ENCODE measurements at places on chromosomes 2 and 18.

DNA sequence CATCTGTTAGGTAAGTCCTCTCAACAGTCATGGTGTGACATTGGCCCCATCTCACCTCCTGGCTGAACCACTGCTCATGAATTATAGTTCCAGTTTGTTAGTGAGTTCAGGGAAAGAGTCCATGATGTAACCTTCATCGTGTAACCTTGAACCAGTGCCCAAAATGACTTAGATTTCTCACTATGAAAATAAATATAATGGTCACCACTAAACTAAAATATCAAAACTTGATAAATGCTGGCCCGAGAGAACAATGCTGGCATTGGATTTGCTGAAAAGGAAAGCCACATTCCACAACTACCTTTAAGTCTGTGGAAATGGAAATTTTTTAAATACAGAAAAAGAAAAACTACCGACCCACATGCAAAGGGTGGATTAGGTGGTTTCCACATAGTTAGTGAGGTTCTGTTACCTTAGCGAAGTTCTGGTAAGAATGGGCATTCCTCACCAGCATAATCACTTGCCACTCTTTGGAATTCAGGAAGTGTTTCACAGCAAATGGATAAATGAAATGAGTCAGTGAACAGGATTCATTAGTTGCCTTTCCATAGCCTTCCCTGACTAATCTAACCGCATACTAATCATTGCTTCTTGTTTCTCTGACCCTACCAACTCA lies 133.9 kb upstream of the CTAGE1 start:
- DNase-seq = no peak

- DNase-seq = no peak
Measured at GRCh38 chr2:41735006-41735405, 312.8 kb upstream of the PKDCC start.

GRCh38 chr18:32958746-32959145 lies 185.9 kb upstream of the KLHL14 start:
- no peak for DNase-seq

GRCh38 chr2:218961651-218962570 lies 2.4 kb downstream of the CDK5R2 start:
- peak; percentile 36 for DNase-seq

- peak; percentile 64 for DNase-seq
Measured at GRCh38 chr18:13217466-13217961, 1.0 kb upstream of the LDLRAD4 start.

DNA sequence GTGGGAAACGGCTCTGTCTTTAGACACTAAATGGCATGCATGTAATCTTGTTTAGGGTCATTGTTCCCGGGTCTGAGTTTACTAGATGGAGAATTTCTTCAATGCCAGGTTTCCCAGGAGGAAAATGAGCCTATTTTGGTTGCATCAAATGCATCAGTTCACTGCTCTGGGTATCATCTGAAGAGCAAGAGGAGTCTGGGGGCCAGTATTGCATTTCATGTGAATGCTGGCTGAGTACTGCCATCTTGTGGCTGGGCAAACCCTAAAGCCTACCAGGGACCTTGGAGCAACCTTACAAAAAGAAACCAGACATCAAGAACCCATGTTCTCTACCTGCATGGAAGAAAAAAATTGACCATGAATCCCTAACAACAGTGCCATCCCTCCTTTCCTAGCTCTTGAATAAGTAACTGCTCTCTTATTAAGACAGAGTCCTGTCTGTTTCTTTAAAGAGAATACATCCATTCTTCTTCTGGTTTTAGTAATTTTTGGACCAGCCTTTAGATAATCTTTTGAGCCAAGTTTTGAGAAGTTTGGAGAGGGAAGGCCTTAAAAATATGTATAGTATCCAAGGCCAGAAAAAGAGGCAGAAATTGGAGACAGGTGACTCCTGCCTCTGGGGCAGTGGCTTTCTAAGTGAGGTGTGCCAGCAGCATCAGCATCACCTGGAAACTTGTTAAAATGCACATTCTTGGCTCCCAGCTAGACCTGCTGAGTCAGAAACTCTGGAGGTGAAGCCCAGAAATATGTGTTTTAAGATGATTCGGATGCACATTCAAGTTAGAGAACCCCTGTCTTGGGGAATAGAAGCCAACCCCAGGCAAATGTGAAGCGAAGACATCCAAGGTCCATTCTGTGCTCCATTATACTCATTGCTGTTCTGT lies 261.0 kb upstream of the CXCR4 start:
- DNase-seq = peak; percentile 72

GRCh38 chr2:47611771-47612170 lies 171.2 kb upstream of the MSH6 start:
- DNase-seq = no peak

- peak; percentile 28 for DNase-seq
Measured at GRCh38 chr18:63994783-63995399, 25.0 kb downstream of the SERPINB8 start.

DNA sequence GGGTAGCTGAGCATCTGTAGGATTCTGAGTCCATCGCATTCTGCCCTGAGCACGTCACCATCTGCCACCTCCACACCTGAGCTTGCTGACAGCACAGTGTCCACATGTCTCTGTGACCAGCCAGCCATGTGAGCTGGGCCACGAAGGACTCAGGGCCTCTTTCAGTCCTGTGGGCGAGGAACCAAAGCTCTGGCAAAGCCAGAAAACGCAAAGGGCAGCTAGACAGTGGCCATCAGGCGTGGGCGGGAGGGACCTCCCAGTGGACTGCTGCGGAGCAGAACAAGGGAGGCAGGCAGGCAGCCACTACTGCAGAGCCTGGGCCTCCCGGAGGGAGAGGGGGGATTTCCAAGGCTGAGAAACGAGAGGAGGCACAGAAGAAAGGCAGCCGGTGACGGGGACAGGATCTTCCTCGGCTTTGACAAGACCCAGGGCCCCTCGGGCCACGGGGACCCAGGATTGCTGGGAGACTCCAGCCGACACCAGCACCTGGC lies 274.6 kb upstream of the SALL3 start:
- no peak for DNase-seq

DNA sequence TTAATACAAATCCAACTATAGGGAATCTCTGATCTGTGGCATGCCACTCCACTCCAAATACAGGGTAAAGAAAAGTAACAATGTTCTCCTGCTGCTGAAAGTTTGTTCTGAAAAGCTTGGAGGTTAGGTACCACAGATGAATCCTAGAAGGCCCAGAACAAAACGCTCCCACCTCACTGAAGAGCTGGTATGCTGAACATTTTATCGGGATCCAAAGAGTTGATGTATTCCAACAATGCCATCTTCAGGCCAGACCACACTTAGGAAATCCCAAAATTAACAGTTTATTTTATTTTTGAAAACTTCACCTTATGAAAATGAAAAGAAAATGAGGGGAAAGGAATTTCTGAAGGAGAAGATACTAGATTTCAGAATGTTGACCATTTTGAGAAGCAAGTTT lies 145.1 kb upstream of the CDH19 start:
- no peak for DNase-seq

- DNase-seq = no peak
Measured at GRCh38 chr2:126839796-126840195, 58.9 kb upstream of the TEX51 start.

GRCh38 chr18:64180171-64180570 lies 31.3 kb upstream of the LINC00305 start:
- no peak for DNase-seq

DNA sequence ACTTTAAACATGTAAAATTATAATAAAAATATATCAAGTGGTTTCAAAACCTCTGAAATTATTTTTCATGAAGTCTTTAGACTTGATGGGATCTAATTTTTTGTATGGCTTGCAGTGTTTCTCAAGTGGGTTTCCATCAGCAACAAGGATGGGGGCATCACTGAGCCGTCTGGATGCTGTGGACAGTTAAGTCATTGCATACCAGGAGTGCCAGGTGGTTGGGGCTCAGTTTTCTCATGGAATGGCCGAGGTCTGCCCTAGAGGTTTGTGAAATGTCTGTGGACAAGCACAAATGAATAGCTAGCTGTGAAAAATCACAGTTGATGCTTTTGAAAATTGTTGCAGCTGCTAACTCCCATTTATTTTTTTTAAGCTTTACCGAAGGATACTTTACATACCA lies 1.7 kb downstream of the PRELID3A start:
- DNase-seq = no peak

DNA sequence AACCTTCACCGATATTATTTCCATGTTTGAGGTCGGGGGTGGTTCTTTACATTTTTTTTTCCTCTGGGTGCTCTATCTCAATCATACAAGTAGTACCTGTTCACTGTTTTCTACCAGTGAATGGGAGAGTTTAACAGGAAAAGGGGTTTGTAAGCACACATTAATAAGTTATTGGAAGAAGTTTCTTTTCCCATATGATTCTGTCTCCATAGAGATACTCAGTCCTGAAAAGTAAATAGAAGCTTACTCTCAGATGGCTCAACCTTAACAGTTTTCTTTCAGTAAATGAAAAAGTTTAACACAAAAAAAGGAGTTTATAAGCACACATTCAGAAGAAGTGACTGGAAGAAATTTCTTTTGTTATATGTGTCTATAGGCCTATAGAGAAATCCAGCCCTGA lies 995.6 kb upstream of the SLC39A10 start:
- no peak for DNase-seq

DNA sequence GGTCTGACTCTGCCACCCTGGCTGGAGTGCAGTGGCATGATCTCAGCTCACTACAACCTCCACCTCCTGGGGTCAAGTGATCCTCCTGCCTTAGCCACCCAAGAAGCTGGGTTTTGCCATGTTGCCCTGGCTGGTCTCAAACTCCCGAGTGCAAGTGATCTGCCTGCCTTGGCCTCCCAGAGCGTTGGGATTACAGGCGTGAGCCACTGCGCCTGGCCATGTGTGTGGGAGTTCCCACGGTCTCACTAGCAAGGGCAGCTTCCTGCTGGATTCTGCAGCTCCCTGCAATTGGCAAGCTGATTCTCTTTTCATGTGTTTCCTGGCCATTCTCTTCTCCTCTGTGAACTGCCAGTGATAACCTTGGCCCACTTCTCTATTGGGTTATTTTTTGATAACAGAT lies 84.0 kb downstream of the USP40 start:
- DNase-seq = no peak

- no peak for DNase-seq
Measured at GRCh38 chr2:188256420-188256819, 35.3 kb upstream of the GULP1 start.

- no peak for DNase-seq
Measured at GRCh38 chr2:192443831-192444230, 249.1 kb upstream of the TMEFF2 start.

DNA sequence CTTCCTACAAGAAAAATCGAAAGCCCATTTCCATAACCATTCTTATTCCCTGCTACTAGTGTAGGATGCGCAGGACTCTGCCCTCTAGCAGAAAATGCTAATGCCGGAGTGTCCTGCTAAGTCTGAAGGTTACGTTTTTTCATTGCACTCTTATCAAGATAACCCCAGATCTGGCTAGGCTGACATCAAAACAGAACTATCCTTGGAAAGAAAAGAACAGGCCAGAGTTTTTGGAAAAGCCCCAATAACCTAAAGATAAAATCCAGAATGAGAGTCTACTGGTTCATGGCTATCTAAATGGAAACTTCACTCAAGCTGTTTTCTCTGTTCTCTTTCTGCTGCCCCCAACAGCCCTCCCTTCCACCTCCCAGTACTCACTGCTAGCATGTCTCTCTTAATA lies 913 bp downstream of the RNF152 start:
- no peak for DNase-seq

DNA sequence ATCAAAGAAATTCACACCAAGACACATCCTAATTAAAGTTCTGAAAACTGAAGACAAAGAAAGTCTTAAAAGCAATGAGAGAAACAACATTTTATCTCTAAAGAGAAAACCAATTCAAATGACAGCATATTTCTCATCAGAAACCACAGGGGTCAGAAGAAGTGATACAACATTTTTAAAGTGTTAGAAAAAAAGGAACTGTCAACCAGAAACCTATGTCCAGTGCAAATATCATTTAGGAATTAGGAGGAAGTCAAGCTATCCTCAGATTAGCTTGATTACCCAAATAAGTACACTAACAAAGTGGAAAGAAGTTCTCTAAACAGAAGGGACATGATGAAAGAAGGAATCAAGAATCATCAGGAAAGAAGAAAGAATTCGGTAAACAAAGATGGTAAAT lies 59.5 kb upstream of the BCL2L11 start:
- no peak for DNase-seq

DNA sequence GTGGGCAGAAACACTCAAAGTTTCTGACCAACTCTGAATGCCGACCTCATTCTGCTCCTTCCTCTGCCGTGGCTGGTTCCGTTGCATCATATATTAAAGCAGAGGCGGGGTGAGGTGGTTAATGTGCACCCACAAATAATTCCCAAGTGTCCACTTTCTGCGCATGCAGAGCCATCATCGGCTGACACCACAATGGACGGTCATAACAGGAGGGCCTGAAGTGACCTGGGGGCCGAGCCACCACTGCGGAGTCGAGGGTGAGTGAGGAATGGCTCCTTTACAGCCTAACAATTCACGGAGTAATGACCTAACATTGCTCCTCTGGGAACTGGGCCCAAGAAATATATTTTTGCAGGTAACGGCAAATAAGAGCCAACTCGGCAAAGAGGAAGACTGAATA lies 32.9 kb upstream of the GLI2 start:
- DNase-seq = no peak

- no peak for DNase-seq
Measured at GRCh38 chr18:47050468-47050867, 15.0 kb upstream of the ELOA2 start.

DNA sequence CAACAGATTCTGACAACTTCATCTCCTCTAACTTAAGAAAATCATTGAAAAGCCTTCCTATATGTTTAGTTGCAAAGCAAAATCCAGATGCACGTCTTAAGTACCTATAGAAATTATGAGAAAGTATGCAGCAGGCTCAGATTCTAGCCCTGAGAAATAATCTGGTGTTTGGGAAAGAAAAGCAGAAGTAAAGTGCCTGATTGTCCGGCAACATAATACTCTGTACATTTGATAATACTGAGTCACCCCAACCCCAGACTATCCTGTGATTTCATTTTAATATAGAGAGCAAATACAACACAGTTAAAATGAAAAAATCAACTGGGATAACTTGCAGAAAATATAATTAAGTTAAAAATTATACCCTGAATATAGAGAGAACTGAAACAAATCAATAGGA lies 13.5 kb downstream of the RFX8 start:
- DNase-seq = no peak

- DNase-seq = no peak
Measured at GRCh38 chr2:197311421-197312033, 947 bp upstream of the ANKRD44 start.

- DNase-seq = no peak
Measured at GRCh38 chr18:41499345-41499744, 455.7 kb upstream of the PIK3C3 start.

GRCh38 chr2:18901242-18901641 lies 311.9 kb upstream of the NT5C1B start:
- DNase-seq = no peak

Data from stimulated activated CD4-positive, alpha-beta T cell treated with anti-CD3 and anti-CD28 coated beads, Interleukin-4, amount 100 ng/mL, for 1 hour (primary cell).